ENCODE measurements at places on chromosomes 6 and 20.

- ATAC-seq: no peak
Observed at GRCh38 chr6:12882761-12883290, 166.3 kb downstream of the PHACTR1 start.

DNA sequence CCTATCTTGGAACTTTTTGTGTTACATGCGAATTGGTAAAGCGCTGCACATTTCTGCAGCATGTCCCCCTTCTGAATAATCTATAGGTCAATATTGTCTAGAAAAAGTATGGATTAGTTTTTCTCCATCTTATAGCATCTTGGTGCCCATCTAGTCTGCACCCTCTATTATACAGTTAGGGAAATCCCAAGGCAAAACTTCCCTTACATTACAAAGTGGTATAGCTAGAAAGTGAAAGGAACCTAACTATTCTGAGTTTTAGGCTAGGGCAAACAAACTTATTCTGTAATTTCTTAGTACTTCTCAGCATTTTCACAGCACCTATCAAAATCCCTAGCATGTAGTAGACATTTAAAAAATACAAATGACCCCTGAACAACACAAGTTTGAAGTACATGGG, 133.5 kb upstream of the CCDC28A start:
- ATAC-seq: no peak

DNA sequence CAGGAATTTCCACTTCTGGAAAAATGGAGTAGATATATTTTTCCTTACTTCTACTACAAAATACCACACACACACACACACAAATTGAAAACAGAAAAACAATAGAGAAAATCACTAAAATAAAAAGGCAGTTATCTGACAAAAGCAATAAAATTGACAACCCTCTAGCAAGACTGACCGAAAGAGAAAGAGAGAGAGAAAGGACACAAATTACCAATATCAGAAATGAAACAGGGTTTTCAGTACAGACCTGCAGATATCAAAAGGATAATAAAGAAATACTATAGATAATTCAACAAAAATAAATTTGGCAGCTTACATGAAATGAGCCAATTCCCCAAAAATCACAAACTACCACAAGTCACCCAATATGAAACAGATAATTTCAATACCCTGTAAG, 104.7 kb downstream of the OPRM1 start:
- ATAC-seq: no peak

DNA sequence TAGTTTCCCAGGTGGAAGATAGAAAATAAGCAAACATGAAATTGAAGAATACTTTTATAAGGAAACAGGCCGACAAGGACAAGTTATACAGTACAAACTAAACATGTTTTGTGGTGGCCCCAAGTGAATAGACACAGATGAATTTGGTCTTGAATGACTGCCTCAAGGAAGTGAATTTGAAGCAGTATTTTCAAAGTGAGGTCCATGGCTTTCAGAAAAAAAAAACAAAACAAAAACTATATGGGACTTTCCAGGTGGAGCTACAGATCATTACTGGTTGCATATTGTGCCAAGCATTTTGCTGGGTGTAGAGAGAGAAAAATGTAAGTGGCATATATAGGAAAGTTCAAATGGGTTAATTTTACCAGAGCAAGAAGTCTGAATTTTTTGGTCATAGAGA, 68.8 kb downstream of the CYB5R4 start:
- no peak for ATAC-seq

- no peak for ATAC-seq
Observed at GRCh38 chr6:150325066-150325772, 43.6 kb upstream of the IYD start.

GRCh38 chr6:156700440-156701057, 76.6 kb upstream of the ARID1B start:
- no peak for ATAC-seq

GRCh38 chr20:9160757-9161156, 91.9 kb downstream of the PLCB4 start:
- no peak for ATAC-seq

DNA sequence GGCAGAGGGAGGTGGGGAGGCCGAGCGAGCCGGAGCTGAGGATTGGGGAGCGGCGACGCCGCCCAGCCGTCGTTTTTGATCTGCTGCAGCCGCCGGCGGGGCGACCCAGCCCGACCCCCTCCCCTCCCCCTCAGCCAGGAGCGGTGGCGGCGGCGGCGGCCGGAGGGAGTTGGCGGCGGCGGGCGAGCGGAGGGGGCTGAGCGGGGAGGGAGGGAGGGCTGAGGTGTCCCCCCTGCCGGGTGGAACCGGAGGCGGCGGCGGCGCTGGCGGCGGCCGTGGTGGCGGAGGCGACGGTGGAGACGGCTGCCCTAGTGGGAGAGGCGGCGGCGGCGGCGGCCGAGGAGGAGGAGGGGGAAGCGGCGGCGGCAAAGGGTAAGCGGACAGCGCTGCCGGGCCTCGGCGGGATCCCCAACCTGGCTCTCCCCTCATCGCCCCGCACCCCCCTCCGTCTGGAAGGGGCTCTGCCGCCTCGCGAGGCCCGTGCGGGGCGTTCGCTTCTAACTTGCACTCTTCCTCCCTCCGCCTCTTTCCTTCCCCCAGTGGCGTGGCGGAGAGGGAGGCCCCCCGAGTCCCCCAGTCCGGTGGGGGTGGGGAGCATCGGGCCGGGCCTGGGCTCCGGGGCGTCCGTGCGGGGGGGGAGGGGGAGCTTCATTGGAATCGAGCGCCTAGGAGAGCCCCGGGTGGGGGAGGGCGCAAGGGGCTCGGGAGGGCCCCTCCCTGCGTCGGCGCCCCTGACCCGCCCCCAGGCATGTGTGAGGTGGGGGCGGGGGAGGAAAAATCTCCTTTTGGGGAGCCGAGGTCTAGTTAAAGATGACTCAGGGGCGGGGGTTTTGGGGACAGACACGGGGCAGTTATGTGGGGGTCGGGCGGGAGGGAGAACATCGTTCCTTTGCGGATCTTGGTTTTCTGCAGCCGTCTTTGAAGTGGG, at the start of gene TAB2:
TSS of gene TAB2 (plus strand) at position 69 of the 928 bp plus-strand sequence. CDS start 52,286 bp downstream, outside the sequence.
- peak; percentile 39 for ATAC-seq

DNA sequence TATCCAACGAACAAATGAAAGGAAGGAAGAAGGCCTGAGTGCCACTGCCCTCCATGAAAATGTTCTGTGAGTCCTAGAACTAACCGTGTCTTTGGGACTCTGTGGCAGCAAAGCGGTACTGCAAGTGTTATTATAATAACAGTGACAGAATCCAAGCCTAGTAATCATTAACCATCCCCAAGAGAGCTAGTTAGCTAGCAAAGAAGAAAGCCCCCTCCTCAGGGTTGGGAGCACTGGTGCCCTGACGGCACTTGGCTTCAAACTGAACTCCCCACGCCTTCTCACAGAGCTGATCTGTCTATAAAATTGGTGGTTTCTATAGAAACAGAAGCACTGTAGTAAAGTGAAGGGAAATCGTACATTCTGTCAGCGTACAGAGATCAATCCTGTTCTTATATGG, 239.8 kb downstream of the PTPRT start:
- ATAC-seq: no peak

GRCh38 chr20:64080813-64081623, 1.1 kb downstream of the OPRL1 start:
- no peak for ATAC-seq

DNA sequence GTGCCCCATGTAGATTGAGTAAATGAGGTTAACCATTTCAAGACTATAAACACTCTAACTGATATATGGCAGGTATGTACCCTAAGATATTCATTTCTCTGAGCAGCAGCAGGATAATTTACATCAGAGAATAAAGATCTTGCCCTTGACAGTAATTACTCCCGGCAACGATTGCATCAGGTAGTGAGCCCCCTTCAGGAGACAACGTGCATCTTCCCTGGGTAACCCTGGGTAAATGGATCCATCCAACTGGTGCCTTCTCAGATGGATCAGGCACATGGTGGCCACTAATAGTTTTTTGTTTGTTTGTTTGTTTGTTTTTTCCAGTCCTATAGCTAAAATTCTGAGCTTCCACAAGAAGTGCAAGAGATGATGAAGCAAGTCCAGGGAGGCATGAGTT, 469.4 kb upstream of the SLC35B3 start:
- ATAC-seq: no peak

DNA sequence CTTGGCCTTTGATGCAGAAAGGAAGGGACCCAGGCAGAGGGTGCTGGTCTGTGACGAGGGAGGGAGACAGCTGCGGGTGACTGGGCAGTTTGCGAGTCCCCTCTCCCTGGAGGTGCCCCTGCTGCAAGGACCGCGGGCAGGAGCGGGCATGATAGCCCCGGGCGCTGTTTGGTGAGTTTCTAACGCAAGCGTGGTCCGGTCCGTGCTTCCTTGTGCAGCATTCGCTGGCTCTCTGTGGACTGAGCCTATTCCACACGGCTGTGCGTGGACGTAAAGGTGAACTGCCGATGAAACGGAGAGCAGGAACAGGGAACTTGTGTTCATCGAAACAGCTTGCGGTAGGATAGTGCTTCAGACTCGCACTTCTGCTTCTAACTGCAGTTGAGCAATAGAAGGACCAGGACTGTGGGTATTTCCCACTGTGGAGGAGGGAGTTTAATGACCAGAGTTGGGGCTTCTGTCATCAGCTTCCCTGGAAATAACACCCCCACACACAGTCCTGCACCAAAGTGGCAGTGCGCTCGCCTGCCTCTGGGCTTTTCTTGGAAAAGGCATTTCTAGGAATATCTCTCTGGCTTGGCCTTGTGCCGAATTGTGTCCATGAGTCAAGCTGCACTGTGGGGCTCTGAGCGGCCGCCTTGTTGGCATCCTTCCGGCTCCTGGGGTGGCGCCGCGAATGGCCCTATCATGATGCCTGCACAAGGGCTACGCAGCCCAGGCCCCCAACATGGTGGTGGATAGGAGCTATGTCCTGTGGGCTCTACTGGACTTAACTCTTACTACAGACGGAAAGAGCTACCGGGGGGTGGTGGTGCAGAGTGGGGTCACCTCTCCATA, 48.9 kb downstream of the DUSP22 start:
- ATAC-seq: no peak

DNA sequence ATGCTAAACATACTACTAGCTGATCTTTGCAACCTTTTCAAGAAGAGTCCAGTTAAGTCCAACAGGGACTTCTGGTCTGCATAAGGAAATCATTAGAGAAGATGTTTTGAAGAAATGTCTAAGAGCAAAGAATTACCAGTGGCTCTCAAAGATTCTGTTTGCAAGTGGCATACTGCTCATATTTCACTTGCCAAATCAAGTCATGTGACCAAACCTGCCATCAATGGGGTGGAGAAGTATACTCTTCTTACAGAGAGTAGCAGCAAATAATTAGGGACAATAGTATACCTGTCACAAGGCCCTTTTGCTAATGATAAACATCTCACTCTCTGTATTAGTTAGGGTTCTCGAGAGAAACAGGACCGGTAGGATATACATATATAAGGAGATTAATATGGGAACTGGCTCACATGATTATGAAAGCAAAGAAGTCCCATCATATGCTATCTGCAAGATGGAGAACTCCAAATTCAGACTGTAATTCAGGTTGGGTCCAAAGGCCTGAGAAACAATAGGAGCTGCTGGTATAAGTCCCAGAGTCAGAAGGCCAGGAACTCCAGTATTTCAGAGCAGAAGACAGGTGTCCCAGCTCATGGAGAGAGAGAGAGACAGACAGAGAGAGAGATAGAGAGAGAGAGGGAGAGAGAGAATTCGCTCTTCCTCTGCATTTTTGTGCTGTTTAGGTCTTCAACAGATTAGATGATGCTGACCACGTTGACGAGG, 111.5 kb downstream of the LCA5 start:
- ATAC-seq: no peak

Measured in activated CD4-positive, CD25-positive, alpha-beta regulatory T cell treated with anti-CD3 and anti-CD28 coated beads, Interleukin-2, amount 50 U/mL, for 24 hours (primary cell).